ENCODE measurements at places on chromosomes 1 and 21.

DNA sequence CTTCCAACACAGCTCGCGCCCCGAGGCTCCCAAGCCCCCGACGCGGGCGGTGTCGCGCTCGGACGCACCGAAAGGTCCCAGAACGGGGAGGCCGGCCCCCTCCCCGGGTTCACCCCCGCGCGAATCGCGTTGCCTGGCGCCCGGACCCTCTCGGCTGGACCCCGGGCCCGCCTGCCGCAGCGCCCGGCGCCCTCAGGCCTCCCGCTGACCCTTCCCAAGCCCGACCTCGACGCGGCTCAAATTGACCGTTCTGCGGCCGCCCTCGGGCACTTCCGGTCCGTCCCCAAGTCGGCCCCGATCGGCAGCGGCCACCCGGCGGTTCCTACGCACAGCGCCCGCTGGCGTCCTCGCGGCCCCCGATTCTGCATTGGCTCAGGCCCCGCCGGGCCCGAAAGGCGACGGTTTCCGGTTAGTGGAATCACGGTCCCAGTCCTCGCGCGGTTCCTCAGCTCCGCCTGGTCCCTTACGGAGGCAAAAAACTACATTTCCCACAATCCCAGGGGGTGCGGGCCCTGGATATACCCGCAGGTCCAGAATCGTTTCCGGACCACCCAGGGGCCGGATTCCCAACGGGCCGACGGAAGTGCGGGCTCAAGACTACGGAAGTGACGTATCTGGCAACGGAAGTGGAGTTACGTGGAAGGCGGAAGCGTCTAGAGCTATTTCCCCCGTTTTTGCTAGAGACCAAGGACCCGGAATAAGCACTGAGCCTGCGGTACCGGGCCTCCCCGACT lies at the start of gene AURKAIP1:
TSS of gene AURKAIP1 (minus strand) at position 279 of the 734 bp plus-strand sequence. CDS start 451 bp downstream, outside the sequence.
- peak; percentile 100 for DNase-seq

GRCh38 chr1:238964631-238965030 lies 421.7 kb upstream of the CHRM3 start:
- no peak for DNase-seq

- no peak for DNase-seq
These were observed 208.6 kb upstream of the DEPDC1 start for GRCh38 chr1:68705466-68705865.

- no peak for DNase-seq
These were observed 34.6 kb upstream of the PIGC start for GRCh38 chr1:172478485-172478884.

DNA sequence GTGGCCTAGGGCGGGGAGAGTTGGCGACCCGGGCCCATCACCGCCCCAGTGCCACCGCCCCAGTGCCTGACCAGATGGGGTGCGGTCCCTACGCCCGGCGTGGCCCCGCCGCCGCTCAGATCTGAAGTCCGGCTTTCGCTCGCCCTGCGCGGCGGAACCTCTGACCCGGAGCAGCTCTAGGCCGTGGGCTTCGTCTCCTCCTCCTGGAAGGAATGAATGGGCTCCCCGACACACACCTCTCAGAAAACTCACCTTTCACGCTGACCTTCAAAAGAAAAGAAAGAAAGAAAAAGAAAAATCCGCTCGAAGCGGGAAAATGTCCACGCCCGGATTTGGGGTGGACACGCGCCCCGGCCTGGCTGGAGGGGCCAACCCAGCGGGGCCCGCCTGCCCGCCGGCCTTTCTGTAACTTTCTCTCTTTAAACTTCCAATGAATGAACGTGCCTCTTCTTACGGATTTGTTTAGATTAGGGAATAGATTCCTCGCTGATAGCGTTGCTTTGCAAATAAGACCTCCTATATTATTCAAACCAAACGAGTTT lies 5.4 kb upstream of the SIM2 start:
- DNase-seq, result no peak

DNA sequence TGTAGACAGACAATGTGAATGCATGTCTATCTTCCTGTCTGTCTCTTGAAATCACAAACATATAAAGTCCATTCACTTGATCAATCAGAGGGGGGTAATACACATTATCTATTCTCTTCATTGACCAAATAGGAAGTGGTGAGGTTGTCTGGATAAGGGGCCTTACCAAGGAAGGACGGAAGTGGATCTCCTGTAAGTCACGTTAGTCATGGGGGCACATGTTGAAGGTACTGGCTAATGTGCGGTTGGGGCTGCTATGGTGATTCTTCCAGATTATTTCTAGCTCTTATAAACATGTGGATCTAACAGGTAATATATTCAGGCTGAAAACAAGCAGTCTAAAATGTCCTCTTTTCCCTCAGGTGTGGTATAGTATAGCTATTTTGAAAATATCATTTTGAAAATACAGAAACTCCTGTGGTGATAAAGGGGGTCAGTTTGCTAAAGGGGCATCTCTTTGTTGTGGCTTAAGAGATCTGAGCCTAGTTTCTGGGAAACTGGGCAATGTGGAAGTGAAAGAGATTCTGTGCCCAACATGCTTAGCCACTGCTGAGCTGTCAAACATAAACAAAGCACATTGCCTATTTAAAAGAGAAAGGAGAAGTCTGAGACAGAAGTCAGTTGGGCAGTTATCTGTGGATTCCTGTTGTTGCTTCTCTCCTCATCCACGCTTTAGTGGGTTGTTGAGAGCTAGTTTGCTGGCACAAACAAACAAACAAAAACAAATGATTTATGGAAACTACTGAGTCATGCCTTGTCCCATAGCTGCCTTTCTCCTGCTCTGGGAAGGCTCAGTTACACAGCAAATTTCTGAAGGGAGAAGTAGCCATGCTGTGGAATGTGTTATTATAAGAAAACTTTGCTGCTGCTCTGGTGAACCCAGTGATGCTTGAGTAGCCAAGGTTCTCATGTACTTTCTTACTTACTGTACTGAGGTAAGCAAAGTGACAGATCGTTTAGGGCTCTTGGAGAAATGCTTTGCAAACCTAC lies 166.9 kb downstream of the HLX start:
- no peak for DNase-seq

DNA sequence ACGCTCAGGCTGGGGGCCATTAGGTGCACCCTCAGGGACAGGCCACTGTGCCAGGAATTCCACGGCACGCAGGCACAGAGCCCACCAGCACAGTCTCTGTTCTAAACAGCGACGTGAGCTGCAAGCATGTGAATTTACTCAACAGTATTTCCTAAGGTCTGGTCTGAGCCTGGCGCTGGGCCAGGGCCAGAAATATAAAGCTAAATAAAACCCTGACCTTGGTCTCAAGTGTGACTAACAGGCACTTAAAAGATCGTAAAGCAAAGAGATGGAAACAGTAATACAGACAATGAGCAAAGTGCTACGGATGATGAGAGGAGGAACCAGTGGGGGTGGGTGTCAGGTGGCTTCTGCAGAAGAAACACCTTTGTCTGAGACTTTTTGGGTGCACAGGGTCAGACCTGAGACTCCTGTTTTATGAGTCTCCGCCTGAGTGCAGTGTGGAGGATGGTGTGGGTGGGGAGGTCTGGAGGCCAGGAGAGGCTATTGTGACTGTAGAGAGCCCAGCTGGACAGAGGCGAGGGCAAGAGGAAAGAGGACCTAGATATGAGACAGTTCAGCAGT lies 53.4 kb upstream of the EDN2 start:
- peak; percentile 66 for DNase-seq

DNA sequence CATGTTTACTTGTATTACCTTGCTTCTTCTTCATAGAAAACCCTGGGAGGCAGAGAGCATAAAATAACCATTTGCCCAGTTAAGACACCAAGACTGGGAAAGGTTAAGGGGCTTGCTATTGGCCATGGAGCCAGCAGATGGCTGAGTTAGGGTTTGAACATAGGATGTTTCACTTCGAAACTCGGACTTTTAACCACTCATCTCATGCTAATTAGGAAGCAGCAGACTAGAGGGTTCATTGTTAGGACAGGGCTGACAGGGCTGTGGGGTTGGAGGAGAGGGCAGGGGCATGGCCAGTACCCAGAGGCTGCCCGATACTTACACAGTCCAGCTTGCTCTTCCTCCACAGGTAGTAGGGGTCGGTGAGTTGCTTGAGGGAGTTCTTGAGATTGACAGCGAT lies 17.0 kb downstream of the SLC26A9 start:
- no peak for DNase-seq

GRCh38 chr1:168437821-168438220 lies 106.0 kb downstream of the XCL2 start:
- DNase-seq, result no peak

GRCh38 chr21:16863908-16864307 lies 648.9 kb upstream of the CXADR start:
- DNase-seq, result no peak

DNA sequence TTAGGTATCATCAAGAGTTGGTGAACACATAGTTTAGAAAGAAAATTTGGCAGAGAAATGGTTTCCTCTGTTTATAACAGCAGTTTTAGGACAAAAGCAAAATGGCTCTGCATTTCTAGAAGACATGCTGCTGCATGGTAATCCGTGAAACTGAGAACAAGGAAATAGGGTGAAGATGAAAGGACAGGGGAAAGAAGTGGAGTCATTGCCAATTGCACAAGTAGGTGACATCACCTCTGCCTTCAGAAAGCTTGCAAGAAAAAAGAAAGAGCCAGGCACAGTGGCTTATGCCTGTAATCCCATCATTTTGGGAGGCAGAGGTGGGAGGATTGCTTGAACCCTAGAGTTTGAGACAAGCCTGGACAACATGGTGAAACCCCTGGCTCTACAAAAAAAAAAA lies 217.6 kb downstream of the LMX1A start:
- no peak for DNase-seq

DNA sequence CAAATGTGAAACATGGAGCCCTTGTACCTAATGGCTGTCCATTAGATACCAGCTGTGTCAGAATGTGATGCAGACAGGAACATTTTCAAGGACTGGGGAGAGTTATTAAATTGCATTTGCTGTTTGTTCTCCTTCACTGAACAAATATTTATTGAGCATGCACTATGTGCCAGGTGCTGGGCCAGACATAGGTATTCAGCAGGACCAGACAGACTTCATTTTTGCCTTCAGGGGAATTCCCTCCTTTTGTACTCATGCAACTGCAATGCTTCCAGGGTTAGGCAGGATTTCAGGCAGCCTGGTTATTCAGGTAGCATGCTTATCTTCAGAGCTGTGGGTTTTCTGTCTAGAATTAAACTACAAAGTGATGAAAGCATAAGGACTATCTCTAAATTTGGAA lies 64.2 kb upstream of the SMYD2 start:
- no peak for DNase-seq

- DNase-seq, result no peak
These were observed 16.5 kb upstream of the SETDB1 start for GRCh38 chr1:150909585-150910180.

DNA sequence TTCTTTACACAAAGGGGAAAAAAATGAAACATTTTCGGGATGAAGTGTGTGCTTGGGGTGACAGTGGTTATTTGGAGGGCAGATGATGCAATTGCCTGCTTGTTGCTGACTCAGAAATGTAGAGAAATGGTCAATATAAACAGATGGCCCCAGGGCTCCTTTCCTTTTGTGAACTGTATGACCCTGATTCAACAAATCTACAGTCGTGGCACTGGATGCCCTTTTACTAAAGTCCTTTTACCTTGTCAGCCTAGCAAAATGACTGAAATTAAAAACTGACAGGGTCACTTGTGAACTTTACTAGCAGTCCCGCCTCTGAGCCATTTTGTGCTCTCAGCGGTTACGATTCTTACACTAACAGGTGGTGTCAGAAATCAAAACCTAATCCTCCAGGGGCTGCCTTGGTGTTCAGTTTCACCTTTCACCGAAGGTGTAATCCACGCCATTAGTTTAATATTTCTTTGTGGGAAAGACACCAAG lies 49.8 kb downstream of the GREM2 start:
- no peak for DNase-seq

DNA sequence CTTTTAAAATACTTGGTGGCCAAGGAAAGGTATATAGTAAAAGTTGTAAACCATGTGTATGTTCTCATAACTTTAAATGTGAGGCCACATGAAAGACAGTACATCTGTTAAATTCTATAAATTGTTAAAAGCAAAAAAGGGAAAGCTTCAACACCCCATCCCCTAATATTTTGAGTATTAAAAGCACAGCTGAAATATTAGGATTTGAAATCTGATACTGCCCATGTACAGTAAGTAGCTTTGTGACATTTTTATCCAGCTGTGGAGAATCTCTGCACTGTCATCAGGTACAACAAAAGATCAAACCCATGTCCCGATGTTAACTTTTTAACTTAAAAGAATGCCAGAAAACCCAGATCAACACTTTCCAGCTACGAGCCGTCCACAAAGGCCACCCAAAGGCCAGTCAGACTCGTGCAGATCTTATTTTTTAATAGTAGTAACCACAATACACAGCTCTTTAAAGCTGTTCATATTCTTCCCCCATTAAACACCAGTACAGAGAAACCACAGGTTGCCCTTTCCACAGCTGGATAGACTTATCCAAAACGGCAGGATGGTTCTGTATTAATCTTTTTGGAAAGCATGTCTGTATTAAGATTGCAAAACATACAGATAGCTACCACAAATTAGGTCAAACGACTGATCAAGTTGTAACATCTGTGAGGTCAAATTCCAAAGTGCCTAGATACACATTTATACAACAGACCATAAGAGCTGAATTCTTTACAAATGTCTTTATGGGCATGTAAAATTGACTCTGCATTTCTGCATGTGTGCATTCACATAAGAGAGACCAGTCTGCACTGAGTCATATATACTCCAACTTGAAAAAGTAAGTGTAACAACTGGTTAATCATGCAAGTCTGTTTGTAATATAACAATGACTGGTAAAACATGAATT lies 5.2 kb downstream of the IRF2BP2 start:
- no peak for DNase-seq

DNA sequence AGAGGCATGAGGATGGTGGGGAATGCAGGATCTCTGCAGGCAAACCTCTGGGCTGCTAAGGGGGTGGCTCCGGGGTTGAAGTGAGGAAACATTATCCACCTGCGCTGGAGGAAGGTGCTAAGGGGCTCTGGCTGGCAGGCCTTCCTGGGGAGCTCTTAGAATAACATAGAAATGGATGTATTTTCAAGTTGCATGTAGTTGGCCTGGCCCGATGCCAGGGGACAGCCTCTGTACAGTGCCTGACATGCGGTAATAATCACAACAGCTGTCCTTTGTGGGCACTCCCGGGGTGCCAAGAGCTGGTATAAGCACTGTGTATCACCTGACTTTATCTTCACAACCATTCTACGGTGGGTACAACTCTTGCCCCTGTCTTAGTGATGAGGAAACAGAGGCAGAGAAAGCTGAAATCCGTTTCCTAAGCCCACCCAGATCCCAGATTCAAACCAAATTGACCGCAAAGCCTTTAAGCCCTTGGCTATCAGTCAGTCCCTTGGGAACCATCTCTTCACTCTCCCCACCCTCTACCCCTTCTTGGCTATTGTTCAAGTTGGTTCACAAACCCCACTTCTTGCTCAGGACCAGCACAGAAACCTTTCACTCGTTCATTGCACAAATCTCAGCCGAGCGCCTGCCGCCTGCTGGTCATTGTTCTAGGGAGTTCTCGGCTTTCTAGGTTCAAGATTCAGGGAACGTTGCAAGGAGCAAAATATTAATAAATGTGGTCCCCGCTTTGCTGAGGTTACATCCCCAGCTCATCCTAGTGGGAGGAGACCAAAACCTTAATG lies 30.9 kb downstream of the PADI4 start:
- no peak for DNase-seq

DNA sequence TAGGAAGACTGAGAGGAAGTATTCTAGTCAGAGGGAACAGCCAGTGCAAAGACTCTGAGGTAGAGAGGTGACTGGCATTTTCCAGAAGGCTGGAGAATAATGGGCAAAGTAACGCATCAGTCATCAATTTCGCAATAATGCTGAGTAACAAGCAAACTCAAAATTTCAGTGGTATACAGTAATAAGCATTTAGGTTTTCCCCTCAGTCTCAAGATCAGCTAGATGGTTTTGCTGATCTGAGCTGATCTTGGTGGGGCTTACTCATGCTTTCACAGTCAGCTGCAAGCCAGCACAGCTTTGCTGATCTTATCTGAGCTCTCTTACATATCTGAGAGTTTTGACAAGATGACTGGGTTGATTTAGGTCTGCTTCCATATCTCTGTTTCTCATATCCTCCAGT lies 108.7 kb downstream of the TSEN15 start:
- no peak for DNase-seq

Data from fibroblast of skin of left quadriceps (primary cell).